Stimulated activated CD4-positive, alpha-beta T cell treated with anti-CD3 and anti-CD28 coated beads, Interleukin-2, amount 100 ng/mL, for 24 hours (primary cell): ENCODE measurements at places on chromosomes 6 and 20.

DNA sequence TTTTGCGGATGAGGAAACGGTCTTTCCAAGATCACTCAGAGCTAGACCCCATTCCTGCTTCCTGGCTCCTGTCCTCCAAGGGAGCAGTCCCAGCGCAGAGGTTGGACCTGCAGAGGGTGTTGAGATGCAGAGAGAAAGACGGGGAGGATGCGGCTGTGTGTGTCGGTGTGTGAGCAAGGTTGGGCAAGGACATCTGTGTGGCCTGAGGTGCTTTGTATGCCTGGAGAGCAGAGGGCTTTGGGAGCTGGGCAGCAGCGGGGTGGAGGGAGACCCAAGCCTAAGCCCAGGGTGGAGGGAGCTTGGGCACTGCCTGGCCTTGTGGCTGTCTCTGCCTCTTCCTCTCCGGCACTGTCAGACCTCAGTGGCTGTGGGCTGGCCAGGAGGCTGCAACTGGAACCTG is 147.4 kb upstream of the RNF24 start:
- no peak for DNase-seq

DNA sequence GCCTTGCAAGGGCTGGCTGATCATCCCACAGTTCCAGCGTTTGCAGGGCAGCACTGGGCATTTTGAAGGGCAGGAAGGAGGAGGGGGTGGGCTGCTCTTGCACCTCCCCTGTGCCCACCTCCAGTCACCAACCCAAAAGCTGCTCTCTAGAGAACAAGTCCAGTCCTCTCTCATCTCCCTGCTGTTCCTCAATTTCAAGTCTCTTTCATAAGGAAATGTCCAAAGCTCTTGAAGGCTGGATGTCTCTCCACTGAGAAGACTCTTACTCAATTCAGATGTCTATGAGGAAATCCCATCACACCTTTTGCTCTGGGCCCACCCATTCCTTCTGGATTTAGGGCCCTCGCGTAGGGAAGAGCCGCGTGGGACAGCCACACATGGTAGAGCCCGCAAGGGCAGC is 31.7 kb downstream of the WRNIP1 start:
- DNase-seq = no peak

- DNase-seq = no peak
These were observed 162.6 kb upstream of the PRND start for GRCh38 chr20:4559106-4559505.

- DNase-seq = no peak
These were observed 6.6 kb downstream of the MMP24OS start for GRCh38 chr20:35271073-35271882.

DNA sequence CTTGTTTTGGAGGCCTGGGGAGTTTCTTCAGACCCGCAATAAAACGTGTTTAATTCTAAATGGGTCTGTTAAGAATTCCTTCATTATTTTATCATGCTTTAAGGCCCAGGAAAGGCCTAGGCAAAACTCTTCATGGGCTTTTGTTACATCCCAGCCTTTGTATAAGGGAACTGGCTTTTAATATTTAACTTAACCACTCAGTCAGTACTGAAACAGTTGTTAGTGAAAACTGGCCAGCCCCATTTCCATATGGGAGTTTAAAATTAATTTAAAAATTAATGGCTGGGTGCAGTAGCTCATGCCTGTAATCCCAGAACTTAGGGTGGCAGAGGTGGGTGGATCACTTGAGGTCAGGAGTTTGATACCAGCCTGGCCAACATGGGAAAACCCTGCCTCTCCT is 213.2 kb upstream of the FKBP1C start:
- no peak for DNase-seq

GRCh38 chr20:36501367-36502006 is 39.8 kb upstream of the MYL9 start:
- no peak for DNase-seq

GRCh38 chr20:62897666-62898065 is 28.6 kb downstream of the DIDO1 start:
- DNase-seq = no peak
